ENCODE measurements at places on chromosomes 3 and 15. TPM values are rescaled to one million over a fixed set of nuclear protein-coding genes. Genes with fewer than 3 reads are reported as not detected.

GOLGA8G gene
- total RNA-seq: not detected

PPCDC gene
- total RNA-seq: 25.5 TPM

EPHA3 gene
- 0.94 TPM for total RNA-seq

KCNMB2 gene
- not detected for total RNA-seq

ERICH6 gene
- total RNA-seq: not detected

ECE2 gene
- not detected for total RNA-seq

DNA sequence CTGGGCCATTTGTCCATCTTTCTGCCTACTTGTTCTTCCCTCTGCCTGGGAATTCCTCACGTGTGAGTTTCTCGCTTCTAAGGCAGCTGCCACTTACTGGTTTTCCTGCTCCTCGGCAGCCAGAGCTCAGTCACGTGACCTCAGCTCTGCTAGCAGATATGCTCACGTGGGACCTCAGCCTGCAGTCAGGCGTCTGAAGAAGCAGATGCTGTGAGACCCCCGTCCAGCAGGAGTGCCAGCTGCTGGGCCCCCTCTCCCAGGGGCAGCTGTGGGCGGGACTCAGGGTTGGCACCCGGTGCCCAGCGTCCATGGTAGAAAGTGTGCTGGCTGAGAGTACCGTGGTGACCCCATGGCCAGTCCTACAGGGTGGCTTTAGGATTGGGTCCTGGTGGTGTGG, 161.3 kb upstream of the TLE3 start:
- peak; percentile 68 for DNase-seq

DNA sequence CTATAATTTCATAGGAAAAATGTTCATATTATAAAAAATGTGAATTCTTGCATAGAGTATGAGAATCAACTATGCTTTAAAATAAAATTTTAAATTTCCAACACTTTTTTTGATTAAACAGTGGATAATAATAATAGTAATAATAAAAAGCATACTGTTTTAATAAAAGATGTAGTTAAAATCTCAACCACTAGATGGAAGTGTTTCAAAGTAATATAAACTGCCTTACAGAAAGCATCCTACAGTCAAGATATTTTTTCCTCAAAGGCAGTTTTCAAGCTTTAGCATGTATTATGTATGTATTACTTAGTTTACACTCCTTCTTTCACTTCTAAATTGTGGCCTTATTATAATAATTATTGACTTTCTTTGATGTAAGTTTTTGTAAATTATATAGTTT, 217.5 kb downstream of the CHL1 start:
- no peak for DNase-seq

All from SJCRH30 (cell line).